Caco-2 (cell line): ENCODE measurements at places on chromosomes 2 and 18.

DNA sequence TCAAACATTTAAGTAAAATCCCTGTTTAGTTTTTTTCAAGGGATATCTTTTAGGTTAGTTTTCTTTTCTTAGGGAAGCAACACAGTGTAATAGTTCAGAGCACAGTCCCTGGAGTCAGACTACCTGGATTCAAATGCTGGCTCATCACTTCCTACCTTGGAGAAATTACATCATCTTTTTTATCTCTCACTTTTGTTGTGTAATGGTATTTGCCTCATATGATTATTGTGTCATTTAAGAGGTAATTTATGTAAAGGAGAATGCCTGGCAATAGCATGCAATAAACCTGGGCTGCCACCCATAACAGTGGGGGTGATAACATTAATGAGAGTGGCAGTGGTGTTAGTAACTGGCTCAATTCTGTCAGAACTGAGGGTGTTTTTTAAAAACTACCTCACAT is 26.3 kb downstream of the ERLEC1 start:
- DNase-seq, result no peak

DNA sequence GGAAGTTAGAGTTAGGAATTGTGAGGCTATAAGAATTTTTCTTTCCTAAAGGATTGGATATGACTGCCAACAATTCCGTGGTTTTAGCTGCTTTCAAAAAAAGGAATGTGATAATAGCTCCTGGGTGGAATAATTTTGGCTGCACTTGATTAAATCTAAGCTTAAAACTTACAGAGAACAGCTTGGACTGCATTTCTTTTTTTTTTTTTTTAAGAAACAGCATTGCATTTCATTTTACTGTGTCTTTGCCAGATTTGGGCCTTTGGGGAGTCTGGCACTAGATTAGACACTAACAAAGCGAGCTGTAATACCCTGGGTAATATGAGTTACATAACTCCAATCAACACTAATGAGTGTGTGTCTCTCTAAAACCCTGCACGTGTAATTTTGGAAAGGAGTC is 37.8 kb upstream of the ZNF397 start:
- DNase-seq, result no peak

DNA sequence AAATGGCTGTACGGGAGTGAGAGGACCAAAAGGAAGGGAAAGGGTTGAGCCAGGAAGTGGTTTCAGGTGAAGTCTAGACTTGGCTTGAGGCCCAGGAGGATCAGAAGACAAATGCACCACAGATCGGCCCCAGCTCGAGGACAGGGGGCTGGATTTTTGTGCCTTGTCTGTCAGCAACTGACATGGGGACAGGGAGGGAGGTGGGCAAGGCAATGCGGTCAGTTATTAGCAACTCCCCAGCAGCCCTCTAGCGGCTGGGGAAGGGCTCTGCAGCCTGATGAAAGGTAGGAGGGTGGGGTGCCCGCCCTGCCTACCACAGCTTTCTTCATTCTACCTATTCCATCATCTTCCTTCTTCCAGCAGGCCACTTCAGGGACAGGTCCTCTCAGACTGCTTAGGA is 50.0 kb downstream of the CPO start:
- DNase-seq, result peak; percentile 43

DNA sequence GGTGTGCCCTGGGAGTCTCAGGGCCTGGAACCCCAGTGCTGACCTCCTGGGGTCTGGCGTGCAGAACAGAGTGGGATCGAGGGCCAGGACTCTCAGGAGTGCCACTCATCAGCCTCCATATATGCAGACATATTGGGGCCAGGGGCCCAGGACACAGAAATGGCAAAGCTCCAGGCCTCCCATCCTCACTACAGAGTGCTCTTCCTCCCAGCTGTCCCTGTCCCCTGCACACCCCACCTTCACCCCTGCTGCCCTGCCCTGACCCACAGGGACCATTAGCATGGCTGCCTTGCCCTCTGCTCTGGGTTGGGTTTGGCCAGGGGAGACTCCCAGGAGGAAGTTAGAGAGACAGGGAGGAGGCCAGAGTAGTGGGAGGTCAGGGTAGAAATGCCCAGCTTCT is 2.8 kb downstream of the TEX51 start:
- DNase-seq, result peak; percentile 16
